ENCODE measurements at places on chromosomes 12 and 14.

DNA sequence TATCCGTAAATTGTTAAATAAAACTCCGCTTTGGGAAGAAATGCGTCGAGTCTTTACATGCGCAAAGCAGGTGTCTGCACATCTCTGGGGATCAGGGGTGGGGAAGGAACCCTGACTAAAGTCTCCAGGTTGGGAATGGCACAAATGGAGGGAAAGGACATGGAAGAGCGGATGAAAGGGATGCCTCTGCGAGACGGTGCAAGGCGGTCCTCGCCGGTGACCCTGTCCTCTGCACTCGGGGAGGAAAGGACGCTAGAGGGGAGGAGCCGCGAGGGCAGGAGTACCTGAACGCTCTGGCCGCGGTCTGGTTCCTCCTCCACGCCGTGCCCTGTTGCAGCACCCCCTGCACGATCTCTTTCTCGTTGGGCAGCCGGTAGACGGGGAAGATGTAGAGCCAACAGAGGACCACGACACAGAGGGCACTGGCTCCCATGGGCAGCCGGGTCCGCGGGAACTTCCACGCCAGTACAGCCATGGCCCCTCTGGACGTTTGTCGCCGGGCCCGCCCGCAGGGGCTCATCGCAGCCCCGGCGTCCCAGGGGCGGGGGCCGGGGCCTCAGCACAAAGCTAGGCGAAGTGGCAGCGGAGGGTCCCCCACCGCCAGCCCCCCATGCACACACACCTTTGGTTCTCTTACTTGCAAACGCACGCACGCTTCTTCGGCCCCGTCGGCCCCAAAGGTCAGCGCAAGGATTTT, 646 bp downstream of the ST8SIA1 start:
- no peak for DNase-seq

GRCh38 chr14:79246173-79246572, 965.1 kb downstream of the DIO2 start:
- no peak for DNase-seq

- DNase-seq: no peak
These were observed 435.0 kb downstream of the NRXN3 start for GRCh38 chr14:78605025-78605762.

GRCh38 chr14:99554184-99554583, 49.8 kb downstream of the CCDC85C start:
- no peak for DNase-seq

- DNase-seq: no peak
These were observed 168.7 kb upstream of the PDZRN4 start for GRCh38 chr12:41019461-41019860.

GRCh38 chr12:108187831-108188230, 58.7 kb downstream of the WSCD2 start:
- DNase-seq: no peak

GRCh38 chr12:110349096-110349495, 54.4 kb downstream of the ANAPC7 start:
- no peak for DNase-seq

- no peak for DNase-seq
These were observed 16.9 kb upstream of the AICDA start for GRCh38 chr12:8629486-8630033.

DNA sequence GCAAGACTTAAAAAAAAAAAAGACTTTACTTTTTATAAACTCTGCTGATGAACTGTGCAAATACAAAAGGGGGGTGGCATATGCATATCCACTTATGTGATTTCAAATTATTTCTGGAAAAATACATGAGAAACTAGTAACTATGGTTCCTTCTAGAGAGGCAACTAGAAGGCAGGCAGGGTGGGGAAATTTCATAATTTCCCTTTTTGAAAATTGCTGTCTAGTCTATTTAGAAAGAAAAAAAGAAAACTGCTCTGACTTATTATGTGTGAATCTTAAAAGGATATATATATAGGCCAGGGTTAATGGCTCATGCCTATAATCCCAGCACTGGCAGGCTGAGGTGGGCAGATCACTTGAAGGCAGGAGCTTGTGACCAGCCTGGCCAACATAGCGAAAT, 42.3 kb downstream of the ANAPC7 start:
- no peak for DNase-seq

- no peak for DNase-seq
These were observed 17.3 kb upstream of the TMEM233 start for GRCh38 chr12:119576118-119576810.

GRCh38 chr12:3442397-3442796, 48.6 kb upstream of the PRMT8 start:
- no peak for DNase-seq

GRCh38 chr14:94122438-94122837, 7.0 kb downstream of the IFI27L2 start:
- peak; percentile 57 for DNase-seq

DNA sequence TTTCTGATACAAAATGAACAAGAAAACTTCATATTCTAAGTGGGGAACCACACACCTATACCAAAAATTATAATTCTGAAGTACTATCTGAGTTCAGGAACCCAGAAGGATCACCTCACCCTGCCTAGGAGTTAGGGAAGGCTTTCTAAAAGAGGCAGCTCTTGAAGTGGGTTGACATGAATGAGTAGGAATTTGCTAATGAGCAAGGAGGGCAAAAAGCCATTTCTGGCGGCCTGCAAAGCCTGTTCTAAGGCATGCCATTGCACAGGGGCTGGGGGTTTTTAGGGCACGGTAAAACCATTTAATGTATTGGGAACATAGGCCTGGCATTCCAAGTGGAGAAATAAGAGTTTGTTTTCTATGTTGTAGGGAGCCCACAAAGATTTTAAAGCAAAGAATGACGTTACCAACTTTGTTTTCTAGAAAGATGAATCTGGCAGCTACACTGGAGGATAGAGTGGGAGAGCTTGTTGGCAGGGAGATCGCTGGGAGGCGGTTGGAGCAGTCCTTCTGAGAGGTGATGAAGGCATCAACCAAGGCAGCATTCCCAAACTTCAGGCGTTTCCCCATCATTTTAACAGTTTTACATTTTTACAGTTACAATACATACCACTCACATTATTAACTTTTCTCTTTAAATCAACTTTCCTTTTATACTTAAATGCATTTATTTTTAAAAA, 14.1 kb downstream of the IFT43 start:
- DNase-seq: no peak

DNA sequence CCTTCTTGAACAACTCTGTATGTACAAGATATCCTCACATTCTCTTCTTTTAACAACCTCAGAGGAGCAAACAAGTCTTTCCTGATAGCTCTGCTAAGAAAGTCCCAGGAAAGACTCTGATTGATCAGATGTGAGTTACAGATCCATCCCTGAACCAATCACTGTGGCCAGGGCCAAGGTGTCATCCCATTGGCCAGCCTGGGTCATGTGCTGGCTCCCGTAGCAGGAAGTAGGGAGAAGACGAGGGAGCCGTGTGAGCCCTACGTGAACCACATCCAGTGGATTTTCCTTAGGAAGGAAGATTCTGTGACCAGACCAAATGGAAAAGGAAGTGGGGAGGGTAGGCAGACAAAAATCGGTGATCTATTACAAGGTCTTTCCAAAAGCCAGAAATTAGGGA, 5.6 kb downstream of the P2RX7 start:
- no peak for DNase-seq

DNA sequence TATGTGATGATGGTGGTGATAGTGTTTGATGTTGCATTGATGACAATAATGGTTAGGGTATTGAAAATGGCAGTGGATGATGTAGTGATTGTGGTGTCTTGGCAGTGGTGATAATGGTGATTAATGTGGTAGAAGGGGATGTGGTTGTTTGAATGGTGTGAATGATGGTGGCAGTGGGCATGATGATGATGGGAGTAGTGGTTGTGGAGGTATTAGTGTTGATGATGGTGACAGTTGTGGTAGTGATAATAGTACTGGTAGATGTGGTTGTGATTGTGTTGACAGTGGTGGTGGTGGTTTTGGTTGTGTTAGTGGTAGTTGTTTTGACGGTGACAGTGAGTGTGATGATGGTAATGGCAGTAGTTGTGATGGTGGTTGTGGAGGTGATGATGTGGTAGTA, 1049.0 kb downstream of the VRK1 start:
- DNase-seq: peak; percentile 21

DNA sequence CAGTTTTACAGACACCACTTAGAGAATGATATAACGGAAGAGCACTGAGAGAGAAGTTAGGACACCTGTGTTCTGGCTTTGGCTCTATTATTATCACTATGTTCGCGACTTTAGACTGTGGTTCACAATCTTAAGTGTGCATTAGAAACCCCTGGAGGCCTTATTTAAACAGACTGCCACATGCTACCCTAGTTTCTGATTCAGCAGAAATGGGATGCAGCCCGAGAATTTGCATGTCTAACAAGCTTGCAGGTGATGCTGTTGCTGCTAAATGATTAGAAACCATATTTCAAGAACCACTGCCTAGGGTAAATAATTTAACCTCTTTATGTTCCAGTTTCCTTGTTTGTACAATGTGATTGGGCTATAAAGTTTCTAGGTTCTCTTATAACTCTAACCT, 3.6 kb upstream of the RAD51AP1 start:
- DNase-seq: no peak
